Activated T-cell treated with anti-CD3 and anti-CD28 coated beads, Interleukin-2, amount 50 U/mL, for 72 hours (primary cell): ENCODE measurements at places on chromosomes 2 and 18. TPM values are rescaled to one million over a fixed set of nuclear protein-coding genes. Genes with fewer than 3 reads are reported as not detected.

Gene CROCC2
- not detected for total RNA-seq

Gene BCL2
- 133 TPM for total RNA-seq

Gene PRSS56
- 0.39 TPM for total RNA-seq

DNA sequence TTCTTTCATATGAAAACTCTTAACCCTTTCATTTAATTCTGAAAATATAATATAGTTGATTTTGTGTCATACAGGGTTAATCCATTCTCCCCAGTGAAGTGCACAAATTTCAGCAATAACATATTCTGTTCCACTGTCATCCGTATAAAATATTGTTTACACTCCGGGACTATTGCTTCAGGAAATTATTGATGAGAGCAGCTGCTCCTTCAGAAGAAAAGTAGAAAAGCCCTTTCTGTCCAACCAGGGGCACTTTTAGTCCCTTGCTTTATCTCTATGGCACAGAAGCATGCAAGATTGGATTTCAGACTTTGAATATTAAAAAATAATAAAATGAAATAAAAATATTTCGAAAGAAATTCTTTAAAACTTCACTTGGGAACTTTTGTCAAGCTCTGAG is 535.7 kb upstream of the SLC39A10 start:
- no peak for DNase-seq

- no peak for DNase-seq
These were observed 362.0 kb downstream of the SOX11 start for GRCh38 chr2:6054161-6054671.

DNA sequence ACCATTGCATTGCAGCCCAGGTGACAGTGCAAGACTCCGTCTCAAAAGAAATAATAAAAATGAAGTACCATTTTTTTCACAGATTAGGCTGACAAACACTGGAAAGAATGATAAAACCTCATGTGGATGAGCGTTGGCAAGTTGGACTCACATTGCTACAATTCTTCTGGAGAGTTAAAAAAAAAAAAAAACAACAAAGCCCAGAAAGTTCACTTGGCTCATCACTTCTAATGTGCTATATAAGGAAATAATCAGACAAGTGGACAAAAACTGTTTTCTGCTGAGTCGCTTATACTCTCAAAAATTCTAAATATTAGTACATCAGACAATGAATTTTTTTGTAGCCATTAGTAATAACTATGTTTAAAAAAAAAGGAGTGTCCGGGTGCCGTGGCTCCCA is 38.4 kb downstream of the PKP4 start:
- no peak for DNase-seq

GRCh38 chr18:8538935-8539334 is 70.3 kb upstream of the RAB12 start:
- no peak for DNase-seq

DNA sequence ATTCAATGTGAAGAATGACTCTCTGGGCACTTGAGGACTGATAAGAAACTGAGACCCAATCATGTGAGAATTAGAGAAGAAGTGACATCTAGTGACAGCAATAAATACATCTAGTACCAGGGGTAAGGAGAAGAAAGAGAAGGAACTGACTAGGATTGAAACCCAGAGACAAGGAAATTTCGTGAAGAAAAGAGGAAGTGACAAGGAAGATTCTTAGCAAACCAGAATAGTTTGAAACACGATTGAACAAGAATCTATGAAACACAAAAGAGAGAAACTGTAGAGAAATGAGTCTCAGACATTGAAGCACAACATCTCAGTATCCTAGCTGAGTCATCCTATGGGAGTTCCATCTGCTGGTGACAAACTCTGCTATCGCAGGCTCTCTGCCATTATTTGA is 571.9 kb upstream of the PKDCC start:
- DNase-seq, result no peak

DNA sequence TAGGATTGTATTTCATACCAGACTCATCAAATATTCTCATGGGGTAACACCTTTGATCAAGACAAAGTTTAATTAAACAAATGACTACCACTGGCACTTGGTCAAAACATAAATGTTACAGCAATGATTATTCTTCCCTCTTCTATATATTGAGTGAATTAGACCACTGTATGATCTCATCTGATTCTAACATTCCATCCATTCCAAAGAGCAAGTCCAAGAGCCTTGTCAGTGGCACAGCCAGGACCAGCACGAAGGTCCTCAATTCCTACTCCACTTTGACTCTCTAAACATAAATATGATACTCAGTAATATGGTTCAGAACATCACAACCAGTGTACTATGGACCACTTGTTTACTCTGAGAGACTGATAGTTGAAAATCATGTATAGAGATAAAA is 86.4 kb downstream of the AP1S3 start:
- no peak for DNase-seq

DNA sequence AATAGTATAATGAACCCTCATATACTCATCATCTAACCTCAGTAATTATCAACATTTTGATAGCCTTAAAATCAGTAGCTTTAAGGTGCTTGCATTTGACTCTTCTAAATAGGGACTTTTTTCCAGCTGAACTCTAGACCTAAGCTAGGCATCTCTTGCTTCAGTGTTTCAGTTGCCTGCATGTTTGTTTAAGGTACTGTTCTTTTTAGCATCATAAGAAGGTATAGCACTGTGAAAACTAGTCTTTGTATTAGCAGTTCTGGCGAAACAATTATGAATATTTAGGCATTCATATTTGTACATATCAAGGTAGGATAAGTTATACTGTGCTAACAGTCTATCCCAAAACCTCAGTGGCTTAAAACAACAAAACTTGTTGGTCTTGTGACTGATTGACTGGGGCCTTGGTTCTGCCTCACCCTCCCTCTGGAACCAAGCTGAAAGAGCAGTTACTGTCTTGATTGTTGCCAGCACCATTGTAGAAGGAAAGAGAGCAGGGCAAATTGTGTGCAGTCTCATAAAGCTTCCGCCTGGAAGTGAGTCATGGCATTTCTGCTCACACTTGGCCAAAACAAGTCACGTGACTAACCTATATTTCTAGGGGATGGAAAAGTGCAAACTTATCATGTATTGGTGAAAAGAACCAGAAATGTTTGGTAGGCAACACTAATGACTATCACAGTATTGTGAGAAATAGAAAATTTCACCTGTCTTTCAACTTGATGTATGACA is 24.3 kb downstream of the GALNT1 start:
- no peak for DNase-seq
